Fibroblast of the aortic adventitia (primary cell): ENCODE measurements at places on chromosomes 16 and 17.

GRCh38 chr16:3223913-3224515 lies 10.9 kb downstream of the ZNF200 start:
- DNase-seq: peak; percentile 4

GRCh38 chr16:8537691-8538342 lies 52.5 kb downstream of the TMEM114 start:
- no peak for DNase-seq

GRCh38 chr17:67602974-67603373 lies 114.8 kb upstream of the NOL11 start:
- DNase-seq: peak; percentile 57

DNA sequence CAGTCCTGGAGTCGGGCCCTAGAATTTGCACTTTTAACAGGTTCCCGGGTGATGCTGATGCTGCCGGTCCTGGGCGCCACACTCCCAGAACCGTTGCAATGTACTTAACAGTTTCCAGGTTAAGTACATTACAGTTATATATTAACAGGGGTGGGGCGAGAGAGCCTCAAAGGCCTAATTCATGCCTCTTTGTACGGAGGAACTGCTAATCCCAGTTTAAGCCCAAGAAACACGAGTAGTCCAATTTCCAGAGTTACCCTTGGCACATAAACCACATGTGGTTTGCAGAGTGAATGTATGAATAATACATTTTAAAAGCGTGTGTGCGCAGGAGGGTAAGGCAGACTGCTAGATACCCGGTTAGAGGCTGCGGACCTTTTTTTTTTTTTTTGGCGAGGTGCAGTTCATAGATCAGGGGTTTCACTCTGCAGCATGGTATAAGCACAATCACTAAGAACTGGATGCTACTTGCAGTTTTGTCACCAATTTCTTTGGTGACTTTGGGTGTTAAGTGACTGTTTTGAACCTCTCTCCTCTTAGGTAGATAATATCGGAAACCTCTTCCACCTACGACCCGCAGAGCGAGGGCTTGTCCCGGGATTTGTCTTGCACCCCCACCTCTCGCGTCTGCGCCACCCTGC lies 713 bp downstream of the COX11 start:
- DNase-seq: peak; percentile 25

- peak; percentile 28 for DNase-seq
Observed at GRCh38 chr17:66087073-66087472, 104.9 kb downstream of the CEP112 start.

GRCh38 chr16:81397058-81397878 lies 47.3 kb upstream of the CMIP start:
- no peak for DNase-seq

DNA sequence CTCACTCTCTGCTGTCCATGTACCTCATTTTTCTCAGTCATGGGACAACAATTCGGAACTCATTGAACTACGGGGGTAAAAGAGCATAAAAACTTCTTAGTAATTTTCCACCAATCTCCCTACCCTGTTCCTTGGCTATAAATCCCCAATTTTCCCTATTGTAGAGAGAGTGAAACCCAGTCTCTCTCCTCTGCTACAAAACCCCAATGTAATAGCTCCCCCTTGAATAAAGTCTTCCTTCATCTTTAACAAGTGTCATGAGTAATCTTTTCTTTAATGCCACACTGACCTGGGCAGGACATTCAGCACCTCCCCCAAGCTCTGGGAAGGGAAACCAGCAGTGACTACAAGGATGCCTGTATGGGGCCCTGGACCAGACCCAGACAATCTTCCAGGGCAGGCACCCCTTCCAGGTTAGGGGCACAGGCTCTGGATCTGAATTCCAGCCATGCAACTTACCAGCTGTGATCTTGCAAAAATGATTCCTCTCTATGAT lies 10.2 kb upstream of the EIF1 start:
- peak; percentile 15 for DNase-seq

DNA sequence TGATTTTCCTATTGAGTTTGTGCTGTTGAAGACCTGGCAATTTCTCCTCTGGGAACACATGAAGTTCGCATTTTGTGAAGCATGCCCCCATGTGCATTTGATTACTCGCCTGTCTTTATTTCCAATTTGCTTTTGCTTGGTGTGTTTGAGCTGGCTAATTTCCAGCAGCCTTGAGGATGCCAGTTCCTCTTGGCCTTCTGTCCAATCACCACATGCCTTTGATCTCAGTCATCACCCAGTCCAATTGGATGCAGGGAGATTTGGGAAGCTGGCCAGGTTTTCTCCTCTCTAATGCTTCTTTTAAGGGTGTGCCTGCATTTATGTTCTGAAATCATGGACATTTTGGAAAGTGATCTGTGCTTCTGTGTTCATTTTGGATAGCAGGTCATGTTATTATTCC lies 3.8 kb upstream of the TMEM100 start:
- peak; percentile 100 for DNase-seq

GRCh38 chr17:48970224-48970623 lies 1.8 kb upstream of the GIP start:
- peak; percentile 60 for DNase-seq

- no peak for DNase-seq
Observed at GRCh38 chr17:33511670-33512069, 218.6 kb upstream of the ASIC2 start.

DNA sequence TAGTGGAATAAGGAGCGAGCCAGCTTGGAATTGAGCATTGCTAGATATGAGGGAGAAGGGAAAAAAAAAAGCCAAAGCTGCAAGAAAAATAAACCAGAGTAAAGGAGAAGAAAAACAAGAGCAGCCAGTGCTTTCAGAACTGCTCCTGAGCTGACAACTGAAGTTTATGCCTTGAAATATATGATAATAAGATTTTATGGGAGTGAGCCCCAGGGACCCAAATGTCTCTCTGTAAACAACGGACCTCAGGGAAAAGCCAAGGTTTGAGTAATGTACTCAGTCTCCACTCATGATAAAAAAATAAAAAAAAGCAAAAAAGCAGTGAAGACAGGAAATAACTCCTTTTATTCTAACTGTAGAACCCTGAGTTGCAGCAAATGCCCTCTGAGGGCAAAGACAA lies 132.6 kb downstream of the SNX11 start:
- DNase-seq: no peak

DNA sequence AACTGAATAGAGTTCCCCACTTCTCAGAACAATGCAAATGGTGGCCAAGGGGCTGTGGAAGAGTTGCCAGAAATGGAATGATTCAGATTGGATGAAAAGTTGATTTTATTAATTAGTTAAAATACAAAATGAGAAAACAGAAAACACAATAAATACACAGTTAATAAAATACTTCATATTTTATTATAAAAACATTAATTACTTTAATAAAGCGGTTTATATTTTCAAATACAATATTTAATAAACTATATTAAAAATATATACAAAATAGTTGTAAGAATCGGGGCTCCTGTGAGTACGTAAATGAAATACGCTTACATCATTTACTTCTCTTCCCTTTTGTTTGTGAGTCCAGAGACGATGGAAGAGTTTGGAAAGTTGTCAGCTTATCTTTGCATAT lies 507.6 kb downstream of the WWOX start:
- no peak for DNase-seq

GRCh38 chr16:19213885-19214284 lies 45.8 kb downstream of the SYT17 start:
- no peak for DNase-seq

DNA sequence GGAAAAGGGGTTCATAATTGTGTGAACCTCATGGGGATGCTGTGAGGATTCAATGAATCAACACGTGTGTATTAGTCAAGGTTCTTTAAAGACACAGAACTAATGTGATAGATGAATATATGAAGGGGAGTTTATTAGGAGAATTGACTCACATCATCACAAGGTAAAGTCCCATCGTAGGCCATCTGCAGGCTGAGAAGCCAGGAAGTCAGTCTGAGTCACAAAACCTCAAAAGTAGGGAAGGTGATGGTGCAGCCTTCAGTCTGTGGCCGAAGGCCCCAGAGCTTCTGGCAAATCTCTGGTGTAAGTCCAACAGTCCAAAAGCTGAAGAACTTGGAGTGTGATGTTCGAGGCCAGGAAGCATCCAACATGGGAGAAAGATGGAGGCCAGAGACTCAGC lies 413.4 kb downstream of the CDH13 start:
- no peak for DNase-seq

DNA sequence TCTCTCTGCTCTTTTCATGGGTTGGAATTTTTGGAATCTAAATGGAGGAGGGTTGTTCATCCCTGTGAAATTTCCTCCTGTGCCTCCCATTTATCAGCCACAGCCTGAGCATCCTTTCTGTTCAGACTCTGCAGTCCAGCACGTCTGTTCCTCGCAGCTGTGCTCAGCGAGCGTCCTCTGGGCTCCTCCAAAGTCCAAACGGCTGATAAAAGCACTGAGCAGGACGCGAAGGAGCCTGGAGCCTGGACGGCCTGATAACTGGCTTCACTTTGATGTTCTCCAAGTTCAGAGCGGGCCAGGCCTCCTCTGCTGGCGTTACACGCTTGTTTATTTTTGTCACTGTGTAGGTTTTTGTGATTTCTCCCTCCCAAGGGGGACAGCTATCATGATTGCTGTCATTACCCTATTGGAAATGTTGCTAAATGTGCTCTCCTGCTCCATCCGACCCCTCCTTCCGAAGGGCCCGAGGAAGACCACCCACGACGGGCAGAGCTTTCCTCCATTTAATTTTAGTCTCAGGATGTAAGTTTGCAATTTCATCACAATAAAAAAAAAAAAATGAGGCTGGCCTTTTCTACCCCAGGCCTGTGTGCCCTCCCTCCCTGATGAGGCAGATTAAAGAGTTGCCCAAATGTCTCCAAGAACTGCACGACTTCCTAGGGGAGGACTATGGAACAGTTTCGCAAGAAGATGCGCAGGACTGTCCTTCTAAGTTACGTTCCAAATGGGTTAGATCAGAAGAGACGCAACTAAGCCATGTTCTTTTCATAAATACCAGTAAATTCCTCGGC lies 290.5 kb upstream of the FOXF1 start:
- no peak for DNase-seq

GRCh38 chr17:45824475-45824874 lies 20.2 kb upstream of the SPPL2C start:
- no peak for DNase-seq

DNA sequence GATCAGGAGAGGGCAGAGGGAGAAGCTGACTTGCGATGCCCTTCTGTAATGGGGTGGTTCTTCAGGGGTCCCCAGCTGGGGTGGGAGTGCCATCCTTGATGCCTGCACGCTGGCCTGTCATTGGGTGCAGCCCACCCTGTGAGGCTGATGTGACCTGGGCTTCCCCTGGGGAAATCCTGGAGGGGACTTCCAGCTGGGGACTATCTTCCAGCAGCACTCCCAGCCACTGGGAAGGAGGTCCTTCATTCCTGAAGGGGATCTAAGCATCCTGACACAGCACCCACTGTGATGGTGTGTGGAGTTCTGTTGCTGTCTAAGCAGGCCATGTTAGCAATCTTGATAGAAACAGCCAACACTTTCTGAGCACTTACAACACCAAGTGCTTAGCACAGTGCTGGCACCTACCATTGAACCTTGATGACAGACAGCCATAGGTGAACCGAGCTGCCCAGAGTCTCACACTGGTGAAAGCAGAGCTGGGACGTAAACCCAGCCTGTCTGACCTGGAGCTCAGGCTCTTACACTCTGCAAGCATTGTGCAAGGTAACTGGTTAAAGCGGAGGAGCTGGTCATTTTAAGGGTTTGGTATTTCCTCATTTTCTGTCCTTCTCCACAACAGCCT lies 211.3 kb downstream of the CCDC182 start:
- no peak for DNase-seq

GRCh38 chr16:86580063-86580790 lies 1.9 kb downstream of the FOXL1 start:
- DNase-seq: no peak

DNA sequence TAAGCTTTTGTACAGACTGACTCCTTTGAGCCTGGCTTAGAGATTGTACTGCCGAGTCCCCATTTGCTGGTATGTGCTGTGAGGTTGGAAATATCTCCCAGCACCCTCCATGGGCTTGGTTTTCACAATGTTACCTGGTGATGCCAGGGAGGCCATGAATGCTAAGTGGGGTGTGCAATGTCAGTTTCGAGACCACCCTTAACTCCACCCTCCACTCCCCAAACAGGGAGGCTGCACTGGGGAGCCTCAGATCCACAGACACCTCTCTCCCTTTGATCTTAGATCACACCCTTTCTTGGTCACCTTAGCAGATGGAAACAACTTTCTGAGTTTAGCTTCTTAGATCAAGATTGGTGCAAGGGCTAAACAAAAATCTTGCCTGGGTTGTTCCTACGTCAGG lies 28.6 kb upstream of the PIK3R6 start:
- DNase-seq: no peak

DNA sequence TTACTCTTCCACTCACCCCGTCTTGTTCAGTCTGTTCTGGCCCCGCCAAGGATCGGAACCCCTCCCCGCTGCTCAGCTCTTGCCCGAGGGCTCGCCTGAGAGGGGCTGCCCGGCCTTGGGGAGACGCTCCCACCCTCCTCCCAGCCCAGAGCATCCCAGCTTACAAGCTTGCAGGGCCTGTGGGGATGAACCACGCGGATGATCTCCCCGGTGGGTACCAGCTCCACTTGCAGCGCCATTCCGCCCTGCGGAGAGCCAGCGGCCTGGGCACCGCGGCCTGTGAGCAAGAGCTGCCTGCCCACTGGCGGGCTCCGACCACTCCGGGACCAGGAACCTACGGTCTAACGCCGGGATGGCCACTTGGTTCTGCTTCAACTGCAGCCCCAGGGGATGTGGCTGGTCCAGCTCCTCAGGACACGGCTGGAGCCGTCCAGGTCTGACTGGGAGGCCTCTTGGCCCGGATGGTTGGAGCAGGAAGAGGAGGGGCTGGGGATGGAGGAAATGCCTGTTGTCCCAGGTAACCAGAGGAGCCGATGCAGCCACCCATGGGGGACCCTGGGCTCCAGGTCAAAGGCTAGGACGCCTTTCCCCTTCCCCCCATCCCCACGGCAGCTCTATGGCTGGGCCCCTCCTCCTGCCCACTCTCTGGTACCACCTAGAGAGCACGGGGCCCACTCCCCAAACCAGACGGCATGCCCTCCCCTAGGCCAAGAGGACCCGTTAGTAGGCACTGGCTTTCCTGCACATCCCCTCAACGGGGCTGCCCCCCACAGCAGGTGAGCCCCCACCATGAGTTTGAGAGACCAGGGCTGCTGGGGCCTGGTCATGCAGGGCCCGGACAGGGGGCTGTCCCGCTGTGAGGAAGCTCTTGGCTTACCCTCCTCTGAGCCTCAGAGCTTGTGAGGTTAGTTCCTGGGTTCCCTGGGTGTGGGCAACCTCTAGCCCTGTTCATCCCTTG lies at the start of gene MYO1C:
Gene MYO1C (minus strand): TSS at position 438 of the 958 bp plus-strand sequence. CDS start 199 bp downstream, at position 239.
- no peak for DNase-seq

- peak; percentile 58 for DNase-seq
Observed at GRCh38 chr16:70770626-70771552, 30.1 kb downstream of the VAC14 start.

DNA sequence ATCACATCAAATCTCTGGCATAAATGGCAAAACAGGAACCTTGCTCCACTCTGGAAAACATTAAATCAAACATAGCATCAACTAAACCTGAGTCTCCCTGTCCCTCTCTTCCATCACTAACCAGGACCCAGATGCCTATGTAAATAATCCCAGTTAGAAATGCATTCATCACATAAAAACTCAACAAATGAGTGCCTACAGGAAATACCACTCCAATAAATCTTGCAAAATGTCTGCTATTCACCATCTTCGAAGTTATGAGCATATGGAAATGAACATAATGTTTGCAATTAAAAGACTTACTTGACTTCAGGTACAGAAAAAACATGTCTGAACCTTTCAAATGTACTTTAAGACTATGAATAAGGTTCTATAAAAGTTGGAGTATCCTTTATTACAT lies 425.0 kb downstream of the CDH11 start:
- no peak for DNase-seq
